CD8-positive, alpha-beta memory T cell (primary cell): ENCODE measurements at places on chromosomes 2 and 18. TPM values are rescaled to one million over a fixed set of nuclear protein-coding genes. Genes with fewer than 3 reads are reported as not detected.

FOXI3 gene
- not detected for total RNA-seq

QPCT gene
- total RNA-seq, result 4.2 TPM

DNA sequence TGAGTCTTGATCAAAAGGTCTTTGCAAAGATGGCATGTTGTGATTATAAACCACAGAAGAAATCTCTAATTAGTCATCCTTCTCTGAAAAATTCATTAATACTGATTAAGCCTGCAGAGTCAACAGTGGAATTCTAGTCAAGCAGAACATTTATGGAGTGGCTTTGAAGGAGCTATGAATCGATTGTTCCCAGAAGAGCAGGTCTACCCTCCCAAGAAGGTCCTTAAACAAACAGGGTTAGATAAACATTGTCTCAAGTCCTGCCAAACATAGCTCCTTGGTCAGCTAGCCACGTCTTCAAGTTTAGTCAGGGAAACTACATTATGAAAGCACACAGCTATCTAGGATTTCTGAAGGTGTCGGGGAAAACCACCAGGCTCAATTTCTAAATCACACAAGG is 88.9 kb downstream of the ITGA4 start:
- H3K4me3 ChIP-seq, result no peak overlapping the region
- H3K36me3 ChIP-seq, result no peaks in the 10 kb centered on the region
- H3K4me1 ChIP-seq, result no peaks in the 10 kb centered on the region
- H3K27ac ChIP-seq, result no peak overlapping the region

DNA sequence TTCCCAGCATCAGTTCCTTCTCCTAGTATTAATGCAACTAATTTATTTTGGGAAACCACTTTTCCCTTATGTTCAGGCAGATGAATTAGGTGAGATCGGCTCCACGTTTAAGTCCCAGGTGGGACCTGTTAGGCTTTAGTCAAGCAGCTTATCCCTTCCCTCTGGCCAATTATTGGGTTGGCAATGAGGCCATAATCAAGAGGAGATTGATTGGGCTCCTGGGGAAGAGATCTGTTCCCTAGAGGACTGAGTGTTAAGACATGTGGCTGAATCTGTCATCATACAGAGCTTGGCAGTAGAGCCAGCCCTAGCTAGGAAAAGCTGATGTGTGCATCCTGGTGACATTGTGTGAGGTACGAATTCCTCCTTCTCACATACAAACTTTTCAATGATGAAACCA is 104.4 kb downstream of the PTH2R start:
- no peak for DNase-seq
- H3K4me3 ChIP-seq, result no peak overlapping the region
- H3K36me3 ChIP-seq, result no peaks in the 10 kb centered on the region
- H3K27ac ChIP-seq, result no peak overlapping the region
- no peaks in the 10 kb centered on the region for H3K4me1 ChIP-seq
- H3K27me3 ChIP-seq, result no peaks in the 10 kb centered on the region

GRCh38 chr2:72183466-72183865 is 35.8 kb upstream of the CYP26B1 start:
- no peak for DNase-seq
- no peak overlapping the region for H3K4me3 ChIP-seq
- no peaks in the 10 kb centered on the region for H3K4me1 ChIP-seq
- no peaks in the 10 kb centered on the region for H3K36me3 ChIP-seq
- no peak overlapping the region for H3K27ac ChIP-seq
- H3K27me3 ChIP-seq, result no peaks in the 10 kb centered on the region

DNA sequence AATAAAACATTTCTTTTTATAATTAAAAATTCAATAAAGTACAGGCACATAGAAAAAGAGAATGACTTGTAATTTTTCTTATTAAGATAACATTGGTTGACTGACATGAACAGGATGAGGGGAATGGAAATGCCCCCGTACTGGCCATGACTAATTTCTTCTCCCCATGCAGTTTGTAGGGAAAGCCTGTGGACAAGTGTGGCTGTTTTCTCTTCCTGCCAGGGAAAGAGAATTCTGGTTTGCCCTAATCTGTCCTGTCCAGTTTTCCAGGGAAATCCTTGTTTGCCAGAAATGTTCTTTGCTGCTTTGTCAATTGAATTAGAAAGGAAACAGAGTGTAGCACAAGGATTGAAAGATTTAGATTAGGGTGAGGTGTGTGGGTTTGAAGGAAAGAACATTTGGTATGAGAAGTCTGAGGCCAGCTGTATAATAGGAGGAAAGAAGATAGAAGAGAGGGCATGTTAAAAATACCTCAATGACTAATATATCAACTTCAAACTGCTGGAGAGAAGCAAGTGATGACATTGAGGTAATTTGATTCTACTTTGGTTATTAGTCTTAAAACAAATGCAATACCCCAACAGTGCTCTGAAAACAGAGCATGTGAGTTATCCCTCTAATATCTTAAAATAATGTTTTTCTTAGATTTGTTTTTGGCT is 593.9 kb upstream of the ZNF804A start:
- no peak overlapping the region for H3K4me3 ChIP-seq
- H3K36me3 ChIP-seq, result no peaks in the 10 kb centered on the region
- no peak overlapping the region for H3K27ac ChIP-seq
- no peaks in the 10 kb centered on the region for H3K27me3 ChIP-seq
- H3K4me1 ChIP-seq, result no peaks in the 10 kb centered on the region

DNA sequence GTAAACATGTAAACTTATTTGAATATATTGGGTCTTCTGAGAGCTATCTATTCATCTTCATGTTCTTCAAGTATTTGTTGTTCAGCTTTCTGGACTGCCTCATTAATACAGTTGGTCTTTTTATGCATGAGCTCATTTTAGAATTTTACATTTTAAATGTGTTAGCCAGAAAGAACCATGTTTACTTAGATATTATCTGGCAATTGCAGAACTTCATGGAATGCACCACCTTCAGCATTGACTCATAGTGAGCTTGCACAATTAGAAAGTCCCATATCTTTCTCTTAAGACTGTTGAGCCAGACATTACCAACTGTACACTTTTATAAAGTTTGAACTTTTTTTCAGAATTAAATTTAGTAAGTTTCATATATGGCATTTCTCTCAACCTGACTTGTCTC is 536.7 kb downstream of the RIT2 start:
- H3K4me1 ChIP-seq, result no peaks in the 10 kb centered on the region
- H3K4me3 ChIP-seq, result no peak overlapping the region
- H3K27ac ChIP-seq, result no peak overlapping the region
- DNase-seq, result no peak

- H3K4me1 ChIP-seq, result no peaks in the 10 kb centered on the region
- H3K36me3 ChIP-seq, result no peaks in the 10 kb centered on the region
- no peak overlapping the region for H3K4me3 ChIP-seq
- no peak for DNase-seq
- H3K27ac ChIP-seq, result no peak overlapping the region
Observed at GRCh38 chr2:2180446-2180845, 150.6 kb downstream of the MYT1L start.

DNA sequence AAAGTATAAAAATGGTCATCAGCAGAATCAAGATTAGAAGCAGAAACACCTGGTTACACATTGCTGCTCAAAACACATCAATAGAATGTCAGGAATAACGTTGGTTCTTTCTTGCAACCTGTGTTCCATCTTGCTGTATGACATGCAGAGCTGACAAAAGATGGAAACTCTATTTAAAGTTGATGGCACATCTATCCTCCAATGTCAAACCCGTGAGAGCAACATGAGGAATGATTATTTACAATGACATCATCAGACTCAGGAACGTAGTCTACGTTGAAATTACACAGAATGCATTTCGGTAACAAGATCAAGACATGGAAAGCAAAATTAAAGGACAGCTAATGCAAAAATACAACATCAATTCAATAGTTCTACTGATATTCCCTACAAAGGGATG is 26.2 kb upstream of the TTN start:
- H3K27ac ChIP-seq, result no peak overlapping the region
- H3K27me3 ChIP-seq, result no peaks in the 10 kb centered on the region
- H3K4me3 ChIP-seq, result no peak overlapping the region
- no peaks in the 10 kb centered on the region for H3K36me3 ChIP-seq
